Activated CD4-positive, alpha-beta T cell treated with anti-CD3 and anti-CD28 coated beads, Interleukin-10, Interleukin-2, amounts not matched to agents 100 ng/mL and 50 ng/mL, durations not matched to agents 16 hours and 8 hours (primary cell): ENCODE measurements at places on chromosomes 1 and 21.

DNA sequence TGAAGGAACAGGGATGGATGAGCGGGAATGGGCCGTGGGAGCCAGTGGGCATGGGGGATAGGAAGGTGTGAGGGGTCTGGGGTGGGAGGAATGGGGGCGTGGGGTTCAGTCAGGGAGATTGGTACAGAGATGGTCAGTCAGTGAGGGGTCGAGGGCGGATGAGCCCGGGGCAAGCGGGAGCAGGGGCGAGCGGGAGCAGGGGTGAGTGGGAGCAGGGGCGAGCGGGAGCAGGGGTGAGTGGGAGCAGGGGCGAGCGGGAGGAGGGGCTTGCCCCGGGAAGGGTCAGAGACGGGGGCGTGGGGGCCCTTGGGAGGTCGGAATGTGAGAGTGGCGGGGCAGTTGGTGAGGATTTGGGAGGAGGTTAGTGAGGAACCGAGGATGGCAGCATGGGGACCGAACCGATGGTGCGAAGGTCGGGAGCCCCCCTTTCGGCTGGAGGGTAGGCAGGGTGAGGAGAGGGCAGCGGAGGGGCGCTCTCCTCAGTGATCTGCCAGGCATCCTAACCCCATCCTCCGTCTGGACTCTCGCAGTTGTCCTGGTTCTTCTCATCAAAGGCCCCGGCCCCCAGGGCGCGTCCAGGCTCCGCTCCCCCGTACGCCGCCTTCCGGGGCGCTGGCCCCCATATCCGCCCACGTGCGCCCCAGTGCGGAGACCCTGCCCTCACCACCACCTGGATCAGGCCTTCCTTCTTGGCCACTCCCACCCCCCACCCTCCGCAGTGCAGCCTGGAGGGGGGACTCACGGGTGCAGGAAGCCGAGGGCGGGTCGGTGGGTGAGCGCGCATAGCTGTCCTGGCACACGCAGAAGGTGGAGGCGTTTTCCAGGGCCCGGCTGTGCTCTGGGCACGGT, 11.2 kb downstream of the EPHA10 start:
- DNase-seq: no peak

GRCh38 chr1:240522122-240522822, 89.7 kb downstream of the GREM2 start:
- no peak for DNase-seq

DNA sequence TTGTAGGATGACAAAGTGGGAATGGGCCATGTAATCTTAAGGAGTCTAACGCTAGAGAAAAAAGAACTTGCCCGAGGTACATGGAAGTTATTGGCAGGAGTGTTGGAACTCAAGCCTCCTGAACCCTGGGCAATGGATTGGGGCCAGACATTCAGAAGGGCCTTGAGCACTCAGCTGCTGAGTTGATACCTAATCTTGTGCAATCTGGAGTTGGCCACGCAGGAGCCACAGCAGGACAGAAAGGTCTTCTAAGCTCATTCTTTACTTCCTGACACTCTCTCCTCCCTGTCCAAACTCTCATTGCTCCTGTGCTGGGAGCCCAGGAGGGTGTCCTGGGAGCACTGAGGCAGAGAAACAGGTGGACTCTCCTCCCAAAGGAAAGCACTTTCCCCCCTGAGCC, 25.1 kb upstream of the CSF1 start:
- no peak for DNase-seq

GRCh38 chr1:153168686-153169085, 18.0 kb upstream of the SPRR2G start:
- no peak for DNase-seq
